ENCODE measurements at places on chromosomes 6 and 20.

DNA sequence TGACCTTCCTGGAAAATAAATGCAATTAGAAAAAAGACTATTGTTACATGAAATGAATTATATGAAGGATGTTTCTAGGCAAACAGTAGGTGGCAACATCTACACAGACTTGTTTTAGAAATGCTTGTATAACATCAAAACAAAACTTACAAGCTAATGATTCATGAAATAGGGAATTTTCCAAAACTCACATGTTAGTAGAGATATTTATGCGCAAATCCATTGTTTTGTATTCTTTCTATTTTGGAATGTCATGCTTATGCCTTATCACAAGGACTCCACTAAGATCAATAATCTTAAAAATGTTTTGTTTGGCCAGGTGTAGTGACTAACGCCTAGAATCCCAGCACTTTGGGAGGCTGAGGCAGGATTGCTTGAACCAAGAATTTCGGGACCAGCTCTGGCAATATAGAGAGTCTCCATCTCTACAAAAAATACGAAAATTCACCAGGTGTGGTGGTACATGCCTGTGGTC is 32.3 kb upstream of the LGSN start:
- no peak for DNase-seq

- no peak for DNase-seq
Observed at GRCh38 chr20:64067005-64067632, 4.1 kb downstream of the TCEA2 start.

- DNase-seq, result no peak
Observed at GRCh38 chr6:54238396-54238795, 69.8 kb upstream of the TINAG start.

GRCh38 chr6:129766959-129767728 is 57.2 kb upstream of the ARHGAP18 start:
- DNase-seq, result no peak

GRCh38 chr6:139416146-139416545 is 41.7 kb upstream of the CITED2 start:
- DNase-seq, result no peak

DNA sequence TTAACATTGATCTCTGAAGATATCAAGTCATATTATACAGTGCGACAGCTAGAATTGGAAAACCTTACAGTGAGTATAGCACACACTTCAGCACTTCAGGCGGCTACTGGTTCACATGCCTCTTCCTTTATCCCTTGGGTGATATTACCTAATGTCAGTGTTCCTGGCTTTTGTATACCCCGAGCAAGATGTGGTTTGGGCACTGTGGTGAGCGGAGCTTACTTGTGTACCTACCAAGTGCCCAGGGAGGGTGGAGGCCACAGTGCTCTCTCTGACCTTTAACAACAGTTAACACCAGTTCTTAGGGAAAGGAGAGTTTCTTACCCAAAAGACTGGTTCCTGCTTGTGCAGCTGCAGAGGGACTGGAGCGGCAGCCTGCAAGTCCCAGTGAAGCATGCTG is 64.4 kb downstream of the PTPN1 start:
- DNase-seq, result no peak

DNA sequence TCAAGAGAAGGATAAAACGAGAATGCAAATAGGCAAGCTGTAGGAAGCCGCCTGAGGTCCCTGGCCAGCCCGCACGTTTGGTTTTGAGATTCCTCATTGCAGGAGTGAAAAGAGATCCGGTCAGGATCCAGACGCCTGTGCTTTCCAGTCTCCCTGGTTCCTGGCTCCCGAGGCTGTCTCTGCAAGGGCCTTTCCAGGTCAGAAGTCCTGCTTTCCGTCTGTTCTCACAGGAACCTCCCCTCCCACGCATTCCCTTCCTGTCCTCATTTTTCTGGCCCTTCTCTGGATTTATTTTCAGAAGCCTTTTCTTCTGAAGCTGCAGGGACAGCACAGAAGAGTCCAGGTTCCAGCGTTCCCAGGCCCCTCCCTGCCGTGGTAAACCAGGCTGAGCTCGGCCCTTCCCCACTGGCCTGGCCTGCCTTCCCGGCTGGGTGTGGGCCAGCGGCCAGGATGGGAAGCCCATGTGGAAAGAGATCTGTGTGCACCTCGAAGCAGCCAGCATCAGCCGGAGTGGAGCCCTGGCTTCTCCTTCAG is 54.0 kb downstream of the TMEM242 start:
- DNase-seq, result no peak

DNA sequence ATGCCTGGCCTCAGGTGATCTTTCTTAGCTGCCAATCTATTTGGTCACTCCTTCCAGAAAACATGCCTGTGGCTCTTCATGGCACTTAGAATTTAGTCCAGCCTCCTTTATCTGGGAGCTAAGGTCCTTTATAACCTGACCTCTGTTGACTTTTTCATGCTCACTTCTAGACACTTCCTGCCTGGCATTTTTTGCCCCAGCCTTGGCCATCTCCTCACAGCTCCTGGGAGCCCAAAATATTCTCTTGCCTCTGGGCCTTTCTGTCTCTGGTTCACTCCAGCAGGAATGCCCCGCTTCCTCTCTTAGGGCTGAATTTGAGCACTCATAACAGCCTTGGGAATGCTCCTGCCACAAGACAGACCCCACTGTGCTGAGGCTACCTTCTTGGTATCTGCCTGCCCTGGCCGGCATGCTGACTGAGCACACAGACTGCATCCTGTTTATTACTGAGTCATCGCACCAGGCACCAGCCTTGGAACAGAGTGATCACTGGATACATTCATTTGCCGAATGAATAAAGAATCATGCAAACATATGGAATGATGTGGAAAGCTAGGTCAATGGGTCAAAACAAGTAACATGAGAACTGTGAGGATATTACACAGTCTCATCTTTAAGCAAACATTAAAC is 5.8 kb upstream of the EEF1E1 start:
- no peak for DNase-seq

GRCh38 chr6:144602523-144603180 is 317.5 kb downstream of the UTRN start:
- no peak for DNase-seq

DNA sequence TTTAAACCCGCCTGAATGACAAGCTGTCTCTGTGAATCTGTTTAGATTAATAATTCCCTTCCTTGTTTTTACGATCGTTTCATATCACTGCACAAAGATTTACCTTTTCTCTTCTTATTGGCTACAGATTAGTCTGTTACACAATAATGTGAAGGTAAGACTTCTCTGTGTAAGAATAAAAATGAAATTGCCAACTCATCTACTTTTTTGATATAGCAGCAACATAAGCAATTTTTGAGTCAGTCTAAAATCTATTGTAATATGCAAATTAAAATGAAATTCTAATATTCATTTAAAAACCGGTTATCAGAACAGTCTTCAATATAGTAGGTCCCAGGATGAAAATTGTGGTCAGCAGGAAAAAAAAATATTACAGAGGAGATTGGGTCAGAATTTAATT is 155.2 kb downstream of the DOK5 start:
- no peak for DNase-seq
